Amniotic stem cell (primary cell): ENCODE measurements at places on chromosomes 5 and 9.
A peak's percentile ranks its signal among the peaks of the same experiment; 100 is the strongest.

DNA sequence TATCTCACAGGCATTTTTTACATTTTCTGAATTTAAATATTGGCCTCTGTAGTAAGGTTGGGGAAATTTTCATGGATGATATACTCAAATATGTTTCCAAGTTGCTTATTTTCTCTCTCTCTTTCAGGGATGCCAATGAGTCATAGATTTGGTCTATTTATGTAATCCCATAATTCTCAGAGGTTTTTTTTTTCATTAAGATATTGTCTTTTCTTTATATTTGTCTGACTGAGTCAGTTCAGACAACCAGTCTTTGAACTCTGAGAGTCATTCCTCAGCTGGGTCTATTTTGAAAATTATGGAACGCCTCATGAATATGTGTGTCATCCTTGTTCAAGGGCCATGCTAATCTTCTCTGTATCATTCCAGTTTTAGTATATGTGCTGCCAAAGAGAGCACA lies 223.2 kb downstream of the PCSK1 start:
- DNase-seq: peak; percentile 70

DNA sequence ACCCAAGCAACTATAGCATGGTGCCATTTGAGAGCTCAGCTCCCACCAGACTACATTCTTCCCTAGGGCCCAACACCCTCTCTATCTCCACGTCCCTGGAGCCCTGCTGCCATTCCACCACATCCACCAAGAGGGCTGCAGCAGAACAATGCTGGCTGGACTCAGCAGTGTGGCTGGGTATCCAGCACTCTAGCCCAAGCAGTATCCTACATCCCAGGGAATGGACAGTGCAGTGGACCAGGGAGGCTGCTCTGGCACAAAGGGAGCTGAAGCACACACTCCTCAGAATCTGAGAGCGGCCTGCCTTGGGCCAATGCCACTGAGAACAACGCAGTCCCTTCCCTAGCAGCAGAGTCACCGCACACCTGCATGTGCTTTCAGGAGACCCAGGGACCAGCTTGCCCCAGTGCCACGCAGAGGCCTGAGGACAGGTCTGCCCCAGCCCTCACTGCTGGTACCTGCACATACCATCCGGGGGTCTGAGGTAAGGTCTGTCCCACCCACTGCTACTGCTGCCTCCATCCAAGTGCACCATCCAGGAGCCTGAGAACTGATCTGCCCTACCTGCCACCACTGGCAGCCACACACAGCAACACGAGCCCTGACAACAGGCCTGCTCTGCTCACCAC lies 95.9 kb downstream of the ZDHHC21 start:
- DNase-seq: no peak

GRCh38 chr5:150500905-150501304 lies 7.0 kb upstream of the NDST1 start:
- no peak for DNase-seq

GRCh38 chr5:151612689-151613427 lies 21.7 kb upstream of the FAT2 start:
- DNase-seq: no peak

- no peak for DNase-seq
Observed at GRCh38 chr5:41629897-41630296, 119.5 kb upstream of the PLCXD3 start.

DNA sequence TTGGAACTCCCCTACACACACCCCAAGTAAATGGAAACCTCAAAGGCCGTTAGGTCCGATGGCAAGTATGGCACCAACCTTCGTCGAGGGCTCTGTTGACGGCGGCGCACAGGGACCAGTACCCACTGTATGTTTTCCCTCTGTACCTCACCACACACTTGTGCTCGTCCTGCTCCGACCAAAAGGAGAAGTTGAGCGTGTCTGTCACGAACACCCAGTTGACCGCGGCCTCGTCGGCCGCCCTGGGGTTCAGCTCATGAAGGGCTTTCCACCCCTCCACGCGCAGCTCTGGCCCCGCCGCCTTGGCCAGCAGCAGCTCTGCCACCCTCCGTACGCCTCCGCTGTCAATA lies 24.0 kb downstream of the HNRNPK start:
- DNase-seq: no peak

DNA sequence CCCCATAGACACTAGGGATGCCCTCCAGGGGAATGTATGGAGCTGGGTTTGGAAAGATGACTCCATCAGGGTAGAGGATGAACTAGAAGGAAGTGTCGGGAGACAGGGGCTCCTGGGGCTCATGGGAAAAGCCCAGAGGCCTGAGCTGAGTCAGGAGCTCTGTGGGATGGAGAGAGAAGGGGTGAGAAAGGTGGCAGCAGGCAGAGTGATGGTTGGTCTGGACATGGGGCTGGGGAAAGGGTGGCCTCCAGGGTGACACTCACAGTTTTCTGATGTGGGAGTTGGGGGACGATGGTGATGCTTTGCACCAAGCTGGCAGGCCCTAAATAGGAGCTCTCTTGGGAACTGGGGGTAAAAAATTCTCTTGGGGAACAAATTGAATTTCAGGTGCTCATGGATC lies 213.5 kb upstream of the MVB12B start:
- no peak for DNase-seq

- DNase-seq: no peak
Observed at GRCh38 chr9:27888661-27889295, 315.5 kb upstream of the C9orf72 start.

GRCh38 chr5:132259069-132259851 lies 1.8 kb downstream of the PDLIM4 start:
- peak; percentile 79 for DNase-seq

- no peak for DNase-seq
Observed at GRCh38 chr5:175281714-175282113, 162.3 kb downstream of the DRD1 start.

DNA sequence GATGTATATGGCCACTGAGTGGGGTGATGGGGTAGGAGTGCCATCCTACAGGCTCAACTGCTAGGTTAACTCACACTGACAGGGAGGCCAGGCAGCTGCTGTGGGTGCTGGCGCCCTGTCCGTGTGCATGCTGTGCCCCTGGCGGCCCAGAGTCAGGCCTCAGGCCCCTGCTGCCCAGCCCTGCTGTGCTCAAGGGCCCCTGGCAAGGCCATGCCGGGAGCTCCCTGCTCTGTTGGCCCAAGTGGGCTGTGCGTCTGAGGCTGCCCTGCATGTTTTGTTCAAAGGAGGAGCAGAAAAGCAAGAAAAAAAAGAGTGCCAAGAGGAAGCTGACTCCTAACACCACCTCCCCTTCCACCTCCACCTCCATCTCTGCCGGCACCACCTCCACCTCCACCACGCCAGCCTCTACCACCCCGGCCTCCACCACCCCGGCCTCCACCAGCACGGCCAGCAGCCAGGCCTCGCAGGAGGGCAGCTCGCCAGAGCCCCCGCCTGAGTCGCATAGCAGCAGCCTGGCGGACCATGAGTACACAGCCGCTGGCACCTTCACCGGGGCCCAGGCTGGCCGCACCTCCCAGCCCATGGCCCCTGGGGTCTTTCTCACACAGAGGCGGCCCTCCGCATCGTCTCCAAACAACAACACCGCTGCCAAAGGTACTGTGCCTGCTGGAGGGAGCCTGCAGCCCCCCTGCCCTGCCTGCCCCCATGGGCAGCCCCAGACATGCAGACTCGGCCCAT lies 100.1 kb downstream of the PHF2 start:
- DNase-seq: no peak

DNA sequence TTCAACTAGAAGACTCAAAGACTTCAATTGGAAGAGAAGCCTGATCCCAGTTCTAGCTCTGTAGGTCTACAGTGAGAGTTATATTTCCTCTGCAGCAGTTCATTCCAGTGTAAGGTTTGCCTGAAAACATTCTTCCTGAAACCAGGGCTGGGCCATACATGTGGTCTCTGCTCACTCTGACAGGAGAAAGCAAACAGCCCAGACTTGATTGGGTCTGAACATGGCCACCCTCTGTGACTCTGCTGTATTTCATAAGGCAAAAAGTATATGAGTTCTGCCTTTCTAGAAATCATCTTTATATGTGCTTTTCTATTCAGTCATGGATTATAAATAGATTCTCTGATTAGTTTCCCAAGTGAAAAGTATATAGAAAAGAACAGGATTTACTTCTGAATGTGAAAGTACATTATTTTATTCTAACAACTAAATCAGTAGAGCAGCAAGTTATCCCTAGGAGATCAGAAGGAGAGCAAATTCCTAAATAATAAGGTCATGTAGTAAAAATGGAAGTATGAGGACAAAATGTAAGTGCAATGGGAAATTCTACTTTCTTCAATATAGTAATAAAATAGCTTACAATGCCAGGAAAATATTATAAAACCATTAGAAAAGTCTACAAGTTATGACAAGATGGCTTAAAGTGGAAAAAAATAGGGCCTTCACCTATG lies 144.3 kb downstream of the EFNA5 start:
- no peak for DNase-seq

DNA sequence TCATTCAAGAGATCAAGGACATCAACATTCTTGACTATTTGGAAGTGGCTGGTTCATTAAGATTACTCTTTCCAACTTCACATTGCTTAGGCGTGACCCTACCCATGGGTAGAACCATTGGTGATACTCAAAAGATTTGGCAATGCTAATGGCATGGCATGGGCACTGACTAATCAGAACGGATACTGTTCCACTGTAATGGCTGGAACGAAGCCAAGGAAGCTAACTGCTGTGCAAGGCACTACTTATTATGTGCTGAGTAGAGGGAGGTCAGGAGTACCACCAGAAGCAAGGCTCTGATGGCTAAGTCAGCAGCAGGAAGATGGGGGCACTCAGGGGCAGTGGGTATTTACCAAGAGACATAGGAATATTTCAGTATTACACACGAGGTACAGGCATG lies 31.9 kb downstream of the GNA14 start:
- no peak for DNase-seq

DNA sequence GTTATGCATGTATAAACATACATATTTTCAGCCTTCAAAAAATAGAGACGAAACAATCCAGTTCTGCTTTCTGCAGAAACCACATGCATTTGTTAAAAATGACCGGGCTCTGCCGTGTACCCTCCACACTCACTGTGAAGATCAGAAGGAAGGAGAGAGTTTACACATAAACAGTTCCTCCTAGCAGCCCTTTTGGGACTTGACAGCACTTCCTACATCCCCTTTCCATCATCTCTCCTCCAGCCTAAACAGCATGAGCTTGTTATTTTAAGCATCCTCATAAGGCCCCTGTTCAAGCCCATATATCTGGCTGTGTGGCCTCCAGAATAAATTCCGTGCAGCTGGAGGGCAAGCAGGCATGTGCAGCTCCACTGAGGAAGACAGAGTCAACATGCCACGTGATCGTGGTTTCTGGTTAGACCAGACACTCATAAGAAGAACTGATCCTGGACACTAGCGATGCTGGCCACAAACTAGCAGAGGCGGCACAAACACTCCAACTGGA lies 42.2 kb downstream of the NIPAL4 start:
- DNase-seq: no peak

DNA sequence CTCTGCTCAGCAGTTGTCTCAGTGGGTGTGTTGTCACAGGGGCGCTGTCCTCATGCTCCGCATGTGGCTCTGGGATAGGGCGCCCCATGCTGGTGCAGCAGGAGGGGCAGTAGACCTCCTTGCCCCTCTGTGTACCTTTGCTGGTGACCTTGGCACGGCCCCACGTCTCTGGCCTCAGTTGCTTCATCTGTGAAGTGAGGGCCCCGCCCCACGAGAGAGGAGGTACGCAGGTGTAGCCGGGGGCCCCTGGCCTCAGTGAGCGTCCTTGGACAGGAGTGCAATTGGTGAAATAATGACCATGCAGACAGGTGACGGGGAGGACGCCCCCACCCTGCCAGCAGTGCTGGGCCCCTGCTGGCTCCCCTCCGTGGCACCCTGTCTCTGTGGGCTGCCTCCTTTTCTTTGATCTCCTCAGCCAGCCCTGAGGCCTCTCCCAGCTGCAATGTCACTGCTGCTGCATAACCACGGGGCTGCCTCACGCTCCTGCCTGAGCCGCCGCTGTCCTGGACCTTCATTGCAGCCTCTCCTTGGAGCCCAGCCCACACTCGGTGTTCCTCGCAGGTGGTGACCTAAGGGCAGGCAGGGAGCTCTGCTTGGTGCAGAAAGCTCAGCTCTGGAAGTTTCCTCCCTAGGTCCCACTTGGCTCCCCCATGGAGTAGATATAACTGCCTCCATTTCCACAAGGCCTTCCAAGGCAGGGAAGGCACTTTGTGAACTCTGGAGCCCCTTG lies 57.3 kb downstream of the PHF2 start:
- no peak for DNase-seq

DNA sequence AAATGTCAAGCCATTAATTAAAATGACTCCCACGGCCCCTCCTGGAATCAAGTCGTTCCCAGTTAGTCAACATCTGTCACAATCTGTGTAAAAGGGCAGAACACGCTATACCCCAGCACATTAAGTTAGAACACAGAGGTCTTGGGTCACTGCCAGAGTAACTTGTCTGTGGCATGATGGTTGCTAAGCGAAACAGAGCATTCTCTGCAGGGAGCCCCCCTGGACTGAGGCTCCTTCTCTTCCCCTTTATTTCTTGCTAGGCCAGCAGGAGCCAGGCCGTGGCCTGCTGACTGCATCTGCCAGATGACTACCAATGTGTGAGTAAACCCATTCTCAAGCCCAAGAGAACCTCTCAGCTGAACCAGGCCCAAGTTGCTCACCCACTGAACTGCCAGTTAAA lies 51.9 kb upstream of the ZBED3 start:
- no peak for DNase-seq

DNA sequence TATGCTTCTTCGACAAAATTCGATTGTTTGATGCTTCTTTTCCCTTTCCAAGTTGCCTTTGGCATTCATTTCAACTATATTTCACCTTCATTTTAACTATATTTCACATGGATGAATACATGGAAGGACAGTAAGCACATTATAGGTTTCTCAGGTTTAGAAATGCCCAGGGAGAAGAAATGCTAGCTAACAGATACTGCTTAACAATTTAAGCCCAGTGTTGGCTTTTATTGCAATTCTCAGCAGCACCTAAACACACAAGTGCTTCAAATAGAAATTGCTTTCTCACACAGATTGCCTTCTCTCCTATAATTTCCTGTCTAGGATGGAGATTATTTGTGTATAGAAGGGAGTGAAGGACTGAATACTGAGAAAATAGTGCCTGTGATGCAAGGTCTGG lies 30.2 kb upstream of the SMC5 start:
- no peak for DNase-seq

DNA sequence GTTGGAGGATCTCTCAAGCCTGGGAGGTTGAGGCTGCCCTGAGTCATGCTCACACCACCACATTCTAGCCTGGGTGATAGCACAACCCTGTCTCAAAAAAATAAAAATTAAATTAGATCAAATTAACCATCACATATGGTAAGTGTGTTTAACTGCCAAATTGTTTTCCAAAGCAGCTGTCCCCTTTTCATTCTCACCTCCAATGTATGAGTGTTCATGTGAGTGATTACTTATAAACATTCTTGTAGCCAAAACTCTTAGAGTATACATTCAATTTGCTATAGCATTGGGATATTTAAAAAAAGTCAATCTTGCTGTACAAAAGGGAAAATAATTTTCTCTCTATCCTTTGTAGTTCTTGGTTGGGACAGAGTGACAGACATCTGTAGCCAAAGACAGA lies 53.4 kb upstream of the SNAPC3 start:
- DNase-seq: no peak
